ENCODE measurements at places on chromosomes 12 and 14.

DNA sequence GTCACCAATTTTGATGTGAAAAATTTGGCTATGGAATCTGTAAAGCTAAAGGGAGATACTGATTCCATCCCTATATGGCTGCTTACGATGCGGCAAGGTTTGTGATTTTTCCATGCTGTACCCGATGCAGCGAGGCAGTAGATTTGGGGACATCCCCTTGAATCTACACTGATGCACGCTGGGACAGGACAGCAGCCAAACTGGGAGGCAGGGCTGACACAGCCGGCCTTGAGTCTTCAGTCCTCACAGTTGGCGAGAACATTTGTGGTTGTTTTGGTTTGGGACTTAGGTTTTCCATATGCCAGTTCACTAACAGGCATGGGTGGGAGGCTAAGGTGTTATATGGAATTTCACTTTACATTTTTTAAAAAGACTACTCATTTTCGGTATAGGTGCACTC, 3.8 kb downstream of the GALNT16 start:
- DNase-seq, result no peak

DNA sequence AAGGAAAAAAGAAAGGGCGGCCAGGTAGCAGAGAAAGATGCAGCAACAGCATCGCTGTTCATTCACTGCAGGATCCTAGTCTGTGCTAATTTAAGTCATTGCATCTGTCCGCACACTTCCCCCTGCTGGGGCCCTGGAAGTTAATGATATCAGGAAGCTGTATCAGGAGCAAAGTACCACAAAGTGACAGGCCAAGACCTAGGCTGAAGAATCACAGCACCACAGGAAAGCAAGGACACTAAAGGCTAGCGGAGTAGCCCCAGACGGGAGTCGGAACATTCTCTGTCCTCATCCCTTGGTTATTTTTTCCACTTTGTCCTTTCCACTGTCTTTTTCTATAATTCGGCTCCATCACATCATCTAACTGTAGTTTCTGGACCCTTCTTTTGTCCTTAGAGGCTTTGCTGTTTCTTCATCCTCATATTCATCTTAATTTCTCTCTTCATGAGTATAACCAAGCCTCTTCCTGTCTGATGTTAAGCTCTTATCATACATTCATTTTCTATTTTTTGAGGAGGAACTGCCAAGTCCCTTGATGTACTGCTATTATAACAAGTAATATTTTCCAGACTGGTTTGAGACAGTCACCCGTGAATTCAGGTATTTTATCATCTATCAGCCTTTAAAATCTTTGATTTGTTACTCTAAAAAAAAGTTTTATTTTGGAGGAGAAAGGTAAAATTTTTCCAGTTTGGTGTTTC, 28.3 kb downstream of the DUSP16 start:
- DNase-seq, result no peak

- DNase-seq, result no peak
Observed at GRCh38 chr12:48454667-48455066, 17.7 kb upstream of the ANP32D start.

DNA sequence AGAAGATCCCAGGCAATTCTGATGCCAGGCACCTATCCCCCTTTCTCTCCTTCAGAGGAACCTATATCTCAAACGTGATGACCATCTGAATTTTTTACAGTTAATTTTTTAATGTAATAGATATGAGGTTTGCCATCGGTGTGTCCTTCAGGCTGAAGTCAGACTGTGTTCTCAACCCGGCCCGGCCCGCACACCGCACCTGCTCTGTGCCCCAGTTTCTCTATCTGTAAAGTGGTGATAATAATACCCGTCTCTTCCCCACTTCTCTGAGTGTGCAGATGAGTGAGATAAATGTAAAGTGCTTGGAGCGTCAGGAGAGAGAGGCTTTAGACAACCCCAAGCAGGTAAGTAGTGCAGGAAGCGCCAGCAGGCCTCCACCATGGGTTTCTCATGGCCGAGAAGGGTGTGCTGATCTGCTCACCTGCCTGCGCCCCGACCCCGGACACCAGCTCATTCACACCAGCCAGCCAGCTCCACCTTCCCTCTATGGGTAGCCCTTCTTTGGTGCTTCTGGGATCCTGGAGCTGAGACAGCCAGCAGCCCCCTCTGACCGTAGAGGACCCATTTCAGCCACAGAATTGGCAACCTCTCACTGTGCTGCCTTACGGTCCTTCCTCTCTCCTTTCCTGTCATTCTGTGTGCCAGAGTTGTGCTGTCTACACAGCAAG, 80.0 kb downstream of the ZFP36L1 start:
- DNase-seq, result no peak

DNA sequence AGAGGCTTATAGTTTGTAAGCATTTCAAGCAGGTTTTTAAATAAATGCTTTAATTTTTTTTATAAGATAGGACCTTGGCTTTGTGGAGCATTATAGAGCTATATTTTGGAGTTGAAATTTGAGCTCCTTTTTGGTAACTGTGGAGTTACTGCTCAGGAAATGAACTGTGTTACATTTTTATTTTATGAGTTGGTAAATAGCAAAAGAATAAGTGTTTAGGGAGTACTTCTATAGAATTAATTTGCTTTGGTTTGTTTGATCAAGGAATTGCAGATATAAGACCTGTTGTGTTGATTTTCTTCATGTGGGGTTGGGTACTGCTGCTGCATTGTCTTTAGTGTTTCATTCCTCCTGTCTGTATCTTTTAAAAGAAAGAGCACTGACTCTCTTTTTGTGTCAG, 3.5 kb downstream of the ATP2A2 start:
- no peak for DNase-seq

DNA sequence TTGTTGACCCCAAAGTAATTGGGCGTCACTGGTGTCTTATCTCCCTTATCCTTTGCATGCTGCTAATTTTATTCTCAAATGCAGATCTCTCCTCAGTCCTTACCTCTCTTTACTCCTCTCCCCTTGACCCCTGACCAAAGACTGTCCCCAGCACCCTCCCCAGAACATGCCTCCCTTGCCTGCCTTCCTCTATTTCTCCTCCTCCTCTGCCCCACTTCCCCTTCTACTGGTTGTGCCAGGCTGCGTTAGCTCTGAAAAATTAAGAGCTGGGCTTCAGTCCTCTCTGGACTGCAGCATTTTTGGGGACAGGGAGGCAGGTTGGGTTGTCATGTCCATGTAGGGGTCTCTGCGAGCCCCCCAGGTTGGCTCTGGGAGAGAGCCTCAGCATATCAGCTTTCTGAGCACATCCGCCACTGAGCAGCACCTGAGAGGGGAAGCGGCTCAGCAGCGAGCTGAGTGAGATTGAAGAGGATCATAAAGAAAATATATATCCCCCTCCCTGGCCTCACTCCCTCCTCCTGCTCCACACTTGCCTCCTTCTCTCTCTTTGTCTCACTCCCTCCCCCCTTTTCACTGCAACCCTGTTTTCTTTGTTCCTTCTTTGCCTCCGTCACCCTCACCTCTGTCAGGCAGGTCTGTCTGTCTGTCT, 6.4 kb upstream of the CISTR start:
- DNase-seq, result no peak

DNA sequence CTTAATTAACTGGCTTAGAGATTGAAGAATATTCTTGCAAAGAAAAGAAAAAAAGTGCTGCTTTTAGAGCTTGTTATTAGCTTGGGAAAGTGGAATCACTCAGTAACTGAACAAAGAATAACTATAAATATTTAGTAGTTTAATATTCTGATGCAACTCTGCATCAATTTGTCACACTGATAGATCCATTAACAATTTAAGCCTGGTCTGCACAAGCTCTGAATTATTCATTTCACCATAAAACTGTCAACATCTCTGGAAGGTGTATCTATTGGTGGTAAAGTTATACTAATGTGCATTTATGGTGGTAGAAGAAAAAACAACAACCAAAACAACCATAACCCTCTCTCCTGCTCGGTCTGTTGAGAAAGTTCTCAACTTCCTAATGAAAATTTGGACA, 38.1 kb upstream of the SLC35F4 start:
- no peak for DNase-seq

- no peak for DNase-seq
Observed at GRCh38 chr12:127861406-127861805, 405.6 kb upstream of the TMEM132C start.

GRCh38 chr12:11870041-11870451, 200.7 kb upstream of the BCL2L14 start:
- no peak for DNase-seq

DNA sequence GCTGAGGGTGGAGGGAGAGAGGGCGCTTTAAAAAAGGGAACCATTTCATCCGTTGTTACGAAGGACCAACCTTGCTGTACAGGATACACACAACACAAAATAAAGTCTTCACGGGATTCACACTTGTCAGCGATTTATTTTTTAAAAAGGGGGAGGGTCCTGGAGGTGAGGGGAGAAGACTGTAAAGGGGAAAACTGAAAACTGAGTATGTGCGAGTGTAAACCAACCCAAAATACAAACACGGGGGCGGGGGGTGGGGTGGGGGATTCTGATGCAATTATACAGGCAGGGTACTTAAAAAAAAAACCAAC, 499 bp upstream of the PRKAG1 start:
- DNase-seq, result no peak

DNA sequence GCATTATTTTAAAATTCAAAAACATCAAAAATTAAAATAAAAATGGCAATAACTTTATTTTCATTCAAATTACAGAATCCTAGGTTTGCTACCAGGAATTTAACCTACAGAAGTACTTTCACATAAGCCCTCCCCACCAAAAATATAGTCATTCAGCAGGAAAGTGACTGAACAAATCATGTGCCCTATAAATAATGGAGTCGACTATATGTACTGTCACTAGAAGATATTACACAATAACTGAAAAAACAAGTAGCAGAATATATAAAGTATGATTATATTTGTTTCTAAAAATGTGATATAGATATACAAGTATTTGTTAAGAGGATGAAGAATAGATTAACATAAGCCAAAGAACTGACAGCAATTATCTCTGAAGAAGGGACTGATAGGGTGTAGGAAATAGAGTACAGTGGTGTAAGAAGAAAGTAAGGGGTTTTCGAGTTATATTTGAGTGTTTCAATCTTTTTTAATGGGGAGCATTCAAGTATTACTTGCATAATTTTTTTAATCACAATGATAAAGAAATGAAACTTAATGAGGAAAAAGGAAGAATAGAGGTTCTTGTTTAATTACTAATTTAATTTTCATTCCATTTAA, 7.9 kb downstream of the C2CD5 start:
- no peak for DNase-seq

DNA sequence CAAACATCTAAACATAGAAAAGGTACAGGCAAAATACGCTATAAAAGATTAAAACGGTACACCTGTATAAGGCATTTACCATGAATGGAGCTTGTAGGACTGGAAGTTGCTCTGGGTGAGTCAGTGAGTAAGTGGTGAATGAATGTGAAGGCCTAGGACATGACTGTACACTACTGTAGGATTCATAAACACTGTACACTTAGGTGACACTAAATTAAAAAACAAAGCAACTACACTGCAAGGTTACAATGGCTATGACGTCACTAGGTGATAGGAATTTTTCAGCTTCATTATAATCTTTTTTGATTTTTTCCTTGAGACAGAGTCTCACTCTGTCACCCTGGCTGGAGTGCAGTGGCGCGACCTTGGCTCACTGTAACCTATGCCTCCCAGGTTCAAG, 269.2 kb downstream of the KSR2 start:
- DNase-seq, result no peak

DNA sequence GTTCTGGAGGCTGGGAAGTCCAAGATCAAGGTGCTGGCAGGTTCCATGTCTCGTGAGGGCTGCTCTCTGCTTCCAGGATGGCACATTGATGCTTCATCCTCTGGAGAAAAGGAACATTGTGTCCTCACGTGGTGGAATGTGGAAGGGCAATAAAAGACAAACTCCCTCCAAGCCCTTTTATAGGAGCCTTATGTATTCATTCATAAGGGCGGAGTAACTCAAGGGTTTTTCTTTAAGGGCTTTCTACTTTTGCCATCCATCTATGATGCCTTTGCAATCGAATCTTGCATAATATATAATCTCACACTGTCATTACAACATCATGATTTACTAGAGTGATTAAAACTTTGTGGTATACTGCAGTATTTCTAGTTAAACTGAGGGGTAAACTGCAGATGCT, 132.7 kb upstream of the DDHD1 start:
- no peak for DNase-seq

DNA sequence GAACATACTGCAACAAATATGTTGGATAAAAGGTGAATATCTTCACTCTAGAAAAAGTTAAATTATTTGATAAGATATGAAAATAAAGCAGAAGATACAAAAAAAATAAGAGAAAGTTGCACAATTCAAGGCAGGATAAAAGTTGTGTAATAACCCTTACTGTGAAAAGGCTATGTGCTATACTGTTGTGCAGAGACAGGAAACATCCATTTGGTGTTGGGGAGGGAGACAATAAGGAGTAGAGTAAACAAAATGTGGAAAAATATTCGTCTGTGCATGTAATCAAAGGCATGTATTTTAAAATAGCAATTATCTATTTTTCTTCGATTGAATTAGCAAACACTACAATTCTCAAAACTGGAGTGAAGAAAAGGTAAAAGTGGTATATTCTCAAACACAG, 34.8 kb downstream of the PTHLH start:
- DNase-seq, result no peak
